DMS 273 treated with DMSO at 0.1 percent for 48 hours (cell line): ENCODE measurements at places on chromosomes 12 and 14.

GRCh38 chr12:117499759-117500485 is 138.5 kb upstream of the NOS1 start:
- DNase-seq: no peak

GRCh38 chr14:94213741-94214140 is 39.6 kb downstream of the PPP4R4 start:
- DNase-seq: no peak

- DNase-seq: no peak
Observed at GRCh38 chr14:93713726-93714405, 74.4 kb downstream of the PRIMA1 start.

DNA sequence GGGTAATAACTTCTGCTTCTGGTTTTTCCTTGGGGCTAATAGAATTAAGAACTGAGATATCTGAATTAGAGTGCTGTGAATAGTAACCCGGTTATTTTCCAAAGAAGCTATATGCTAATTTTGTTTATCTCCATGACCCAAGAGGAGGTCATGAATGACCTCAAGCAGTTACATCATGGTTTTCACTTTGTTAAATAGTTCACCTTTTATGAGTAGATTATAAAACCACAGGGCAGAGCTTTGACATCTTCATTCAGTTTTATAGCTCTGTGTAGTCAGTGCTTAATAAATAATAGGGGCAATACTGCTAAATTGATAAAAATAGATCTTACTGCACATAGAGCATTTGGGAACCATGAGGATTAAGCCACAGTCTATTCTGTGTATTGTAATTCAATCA is 462.2 kb downstream of the LRIG3 start:
- no peak for DNase-seq

DNA sequence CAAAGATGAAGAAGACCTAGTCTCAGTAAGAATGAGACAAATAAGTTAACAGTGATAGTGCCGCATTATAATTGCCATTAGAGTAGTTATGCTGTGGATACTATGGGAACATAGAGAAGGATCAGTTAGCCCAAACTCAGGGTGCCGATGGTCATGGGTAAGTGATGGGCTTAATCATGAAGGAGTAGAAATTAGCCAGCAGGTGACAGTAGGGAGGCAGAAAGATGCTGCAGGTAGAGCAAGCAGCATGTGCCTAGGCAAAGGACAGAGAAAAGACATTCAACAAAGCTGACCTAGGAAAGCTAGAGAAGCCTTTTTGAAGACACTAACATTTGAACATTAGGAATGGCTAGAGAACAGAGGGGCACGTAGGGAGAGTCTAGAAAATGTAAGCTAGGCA is 30.6 kb upstream of the PTPRQ start:
- no peak for DNase-seq

- no peak for DNase-seq
Observed at GRCh38 chr12:132458846-132459641, 30.9 kb upstream of the FBRSL1 start.

GRCh38 chr12:47902131-47902639 is 2.6 kb downstream of the VDR start:
- no peak for DNase-seq

GRCh38 chr12:98997899-98998298 is 352.8 kb downstream of the APAF1 start:
- DNase-seq: no peak

GRCh38 chr12:121099779-121100178 is 32.9 kb upstream of the P2RX7 start:
- DNase-seq: no peak

DNA sequence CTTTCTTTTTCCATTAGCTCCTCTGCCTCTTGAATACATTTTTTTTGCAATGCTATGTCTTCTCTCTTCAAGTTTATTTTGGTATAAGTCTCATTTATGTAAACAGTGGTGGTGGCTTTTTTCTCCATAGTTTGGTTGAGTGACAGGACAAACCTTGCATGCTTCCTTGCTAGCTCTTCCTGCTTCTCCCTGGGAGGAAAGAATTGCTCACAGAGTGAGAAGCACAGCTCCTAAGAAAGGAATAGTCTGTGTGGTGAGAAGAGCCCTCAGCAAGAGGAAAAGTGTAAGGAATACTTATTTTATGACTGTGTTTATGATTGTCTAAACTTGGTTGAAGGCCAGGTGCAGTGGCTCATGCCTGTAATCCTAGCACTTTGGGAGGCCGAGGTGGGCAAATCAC is 11.5 kb downstream of the CCDC175 start:
- no peak for DNase-seq

DNA sequence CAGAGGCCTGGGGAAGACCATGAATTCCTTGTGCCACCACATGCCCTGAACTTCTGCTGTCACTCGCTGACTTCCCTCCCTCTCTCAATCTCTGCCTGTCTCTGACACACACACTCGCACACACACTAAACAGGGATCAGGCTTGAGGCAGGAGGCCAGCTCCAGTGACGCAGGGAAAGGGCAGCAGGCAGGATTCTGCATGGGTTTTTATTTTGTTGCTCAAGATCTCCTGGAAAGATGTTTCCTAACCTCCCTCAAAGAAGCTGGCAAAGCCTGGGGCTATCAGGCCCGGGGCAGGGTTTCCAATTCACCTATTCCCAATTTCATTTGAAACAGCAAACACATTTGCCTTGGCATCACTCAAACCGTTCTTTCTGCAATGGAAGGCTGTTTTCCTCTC is 27.7 kb upstream of the PEX5 start:
- DNase-seq: no peak

DNA sequence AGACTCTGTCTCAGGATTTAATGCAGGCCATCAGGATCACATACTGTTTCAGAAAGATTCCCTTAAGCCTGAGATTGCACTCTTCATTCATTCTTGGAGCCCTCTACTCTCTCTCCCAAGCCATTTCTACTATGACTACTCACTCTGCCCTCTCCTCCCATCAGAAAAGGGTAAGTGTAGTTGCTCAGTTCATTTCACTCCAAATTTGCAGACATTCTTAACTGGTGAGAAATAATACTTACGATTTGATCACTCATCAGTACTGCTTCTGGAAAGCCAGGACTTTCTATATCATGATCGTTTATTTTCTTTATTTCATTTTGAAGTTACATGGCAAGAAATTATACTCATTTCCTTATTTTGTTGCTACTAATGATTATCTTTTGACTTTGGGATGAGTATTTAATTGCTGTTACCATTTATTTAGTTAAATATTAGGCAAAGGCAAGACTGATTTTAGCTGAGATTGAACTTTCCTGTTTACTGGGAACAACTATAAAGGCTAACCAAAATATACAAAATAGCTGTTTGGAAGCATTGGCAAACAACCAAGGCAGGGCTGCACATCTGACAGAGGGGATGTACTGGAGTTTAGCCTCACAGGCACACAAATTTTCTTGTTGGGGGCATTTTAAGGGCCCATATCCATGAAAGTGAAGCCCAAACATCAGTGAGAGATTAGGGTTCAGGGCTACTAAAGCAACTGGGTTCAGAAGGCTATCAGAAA is 4.1 kb upstream of the RERG start:
- no peak for DNase-seq

- no peak for DNase-seq
Observed at GRCh38 chr14:99430491-99430890, 50.2 kb downstream of the SETD3 start.

- DNase-seq: peak; percentile 28
Observed at GRCh38 chr12:52865090-52865944, 16.5 kb upstream of the KRT78 start.

GRCh38 chr14:53613404-53614253 is 343.0 kb downstream of the BMP4 start:
- DNase-seq: no peak

DNA sequence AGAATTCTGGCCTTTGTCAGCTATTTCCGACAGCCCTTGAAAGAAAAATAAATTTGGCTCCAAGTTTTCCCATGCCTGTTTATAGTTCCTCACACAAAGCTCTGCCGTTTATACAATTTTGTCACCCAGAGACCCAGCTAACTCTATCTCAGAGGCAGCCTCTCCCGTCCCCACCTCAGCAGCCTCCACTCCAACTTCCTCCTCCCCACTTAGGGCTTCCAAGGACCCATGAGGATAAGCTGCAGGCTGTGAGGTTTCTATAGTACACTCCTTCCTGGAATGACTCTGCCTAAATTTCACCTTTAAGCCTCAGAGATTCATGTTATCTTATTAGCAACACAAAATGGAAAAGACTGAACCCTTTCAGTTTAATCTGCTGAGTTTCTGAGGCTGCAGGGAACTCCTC is 71.8 kb downstream of the TTC9 start:
- DNase-seq: no peak
